ENCODE measurements at places on chromosomes 11 and 22.
A peak's percentile ranks its signal among the peaks of the same experiment; 100 is the strongest.

- no peak for DNase-seq
These were observed 132.4 kb downstream of the PLEKHA7 start for GRCh38 chr11:16881766-16882165.

GRCh38 chr11:129251067-129251466, 58.9 kb upstream of the ARHGAP32 start:
- DNase-seq: no peak

- no peak for DNase-seq
These were observed 79.3 kb upstream of the SUSD2 start for GRCh38 chr22:24101966-24102365.

DNA sequence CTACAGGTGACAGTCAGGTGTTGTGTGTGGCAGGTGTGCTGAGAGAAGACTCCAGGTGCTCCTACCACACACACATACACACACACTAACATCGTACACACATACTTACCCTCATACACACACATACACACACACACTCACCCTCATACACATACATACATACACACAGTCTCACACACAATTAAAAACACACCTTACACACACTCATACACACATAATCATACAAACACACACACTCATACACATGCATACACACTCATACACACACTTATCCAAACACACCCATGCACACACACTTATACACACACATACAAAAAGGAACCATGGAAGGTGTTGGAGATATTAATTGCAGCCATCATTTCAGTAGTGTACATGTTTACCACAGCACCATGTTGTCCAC, 4.6 kb downstream of the KRTAP5-3 start:
- DNase-seq: no peak

GRCh38 chr11:65919573-65920371, 546 bp downstream of the DRAP1 start:
- no peak for DNase-seq

DNA sequence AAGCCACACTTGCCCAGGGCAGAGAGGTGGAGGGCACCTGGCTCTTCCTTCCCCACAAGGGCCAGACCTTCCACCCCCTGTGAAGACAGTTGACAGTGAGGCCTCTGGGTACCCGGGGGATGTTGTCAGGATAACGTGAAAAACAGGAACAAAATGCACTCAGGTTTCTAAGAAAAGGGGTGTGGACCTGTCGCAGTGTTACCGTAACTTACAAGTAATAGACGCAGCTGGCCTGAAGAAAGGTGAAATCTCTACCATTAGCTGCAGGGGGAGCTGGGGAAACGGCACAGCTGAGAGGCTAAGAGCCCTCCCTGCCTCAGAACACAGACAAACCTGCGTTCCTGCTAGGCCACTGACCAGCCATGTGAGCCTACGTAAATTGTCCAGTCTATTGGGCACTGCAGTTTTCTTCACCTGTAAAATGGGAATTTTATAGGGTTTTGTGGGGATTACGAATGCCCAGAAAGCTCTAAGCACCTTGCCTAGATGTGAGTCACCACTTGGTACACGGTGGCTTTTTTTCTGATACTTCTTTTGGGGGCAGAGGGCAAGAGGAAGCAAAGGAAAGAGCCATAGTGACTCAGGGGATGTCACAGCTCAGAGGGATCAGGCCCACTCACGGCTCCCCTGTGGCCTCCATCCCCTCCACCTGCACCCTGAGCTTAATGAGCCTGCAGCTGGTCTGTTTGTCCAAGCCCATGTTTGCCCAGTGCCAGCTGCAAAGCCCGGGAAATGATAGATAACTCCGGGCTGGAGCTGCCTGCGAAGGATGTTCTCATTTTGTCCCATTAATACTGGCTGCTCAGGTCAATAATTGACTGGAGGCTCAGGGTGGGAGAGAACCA, 18.4 kb upstream of the CABP7 start:
- no peak for DNase-seq

DNA sequence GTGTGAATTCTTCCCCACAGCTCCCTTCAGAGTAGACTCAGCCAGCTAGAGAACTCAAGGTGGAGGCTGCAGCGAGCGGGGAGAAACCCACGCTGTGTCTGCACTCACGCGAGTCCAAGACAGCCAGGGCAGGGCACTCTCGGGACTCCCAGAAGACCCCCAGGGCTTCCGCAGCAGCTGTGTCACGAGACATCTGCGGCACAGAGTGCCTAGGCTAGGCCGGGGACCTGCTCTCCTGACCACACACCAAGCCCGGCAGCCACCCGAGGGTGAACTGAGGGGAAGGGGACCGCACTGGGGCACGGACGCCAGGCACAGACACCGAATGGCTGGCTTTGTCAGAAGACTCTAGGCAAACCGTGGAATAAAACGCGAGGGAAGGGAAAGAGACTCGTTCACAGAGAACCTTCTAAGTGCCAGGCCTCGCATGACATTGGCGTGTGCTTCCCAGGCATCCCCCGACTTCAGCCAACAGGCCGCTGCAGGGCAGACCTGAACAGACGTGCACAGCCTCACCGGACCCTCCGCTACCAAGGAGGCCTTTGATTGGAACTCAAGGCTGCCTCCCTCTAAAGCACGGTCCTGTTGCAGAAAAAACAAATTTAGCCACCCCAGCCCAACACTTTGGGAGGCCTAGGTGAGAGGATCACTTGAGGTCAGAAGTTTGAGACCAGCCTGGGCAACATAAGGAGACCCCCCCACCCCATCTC, 18.2 kb upstream of the MOB2 start:
- no peak for DNase-seq

GRCh38 chr11:64839887-64840782, 4.3 kb downstream of the CDC42BPG start:
- DNase-seq: no peak

DNA sequence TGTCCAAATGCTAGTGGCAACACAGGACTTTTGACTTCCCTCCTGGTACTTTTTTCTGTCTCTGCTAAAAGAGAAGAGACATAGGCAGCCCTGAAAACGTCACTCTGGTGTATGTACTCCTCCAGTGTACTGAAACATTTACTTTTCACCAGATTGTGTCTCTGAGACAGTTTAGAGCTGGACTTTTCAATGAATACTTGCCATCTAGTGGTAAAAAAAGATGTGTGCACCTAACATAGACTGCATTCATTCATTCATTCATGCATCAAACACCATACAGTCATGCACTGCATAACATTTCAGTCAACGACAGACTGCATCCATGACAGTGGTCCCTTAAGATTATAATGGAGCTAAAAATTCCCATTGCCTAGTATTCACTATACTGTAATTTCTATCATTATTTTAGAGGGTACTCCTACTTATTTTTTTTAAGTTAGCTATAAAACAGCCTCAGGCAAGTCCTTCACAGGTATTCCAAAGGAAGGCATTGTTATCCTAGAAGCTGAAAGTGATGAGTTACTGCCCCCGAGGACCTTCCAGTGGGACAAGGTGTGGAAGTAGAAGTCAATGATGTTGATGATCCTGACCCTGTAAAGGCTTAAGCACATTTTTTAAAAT, 186.2 kb downstream of the SPON1 start:
- no peak for DNase-seq

DNA sequence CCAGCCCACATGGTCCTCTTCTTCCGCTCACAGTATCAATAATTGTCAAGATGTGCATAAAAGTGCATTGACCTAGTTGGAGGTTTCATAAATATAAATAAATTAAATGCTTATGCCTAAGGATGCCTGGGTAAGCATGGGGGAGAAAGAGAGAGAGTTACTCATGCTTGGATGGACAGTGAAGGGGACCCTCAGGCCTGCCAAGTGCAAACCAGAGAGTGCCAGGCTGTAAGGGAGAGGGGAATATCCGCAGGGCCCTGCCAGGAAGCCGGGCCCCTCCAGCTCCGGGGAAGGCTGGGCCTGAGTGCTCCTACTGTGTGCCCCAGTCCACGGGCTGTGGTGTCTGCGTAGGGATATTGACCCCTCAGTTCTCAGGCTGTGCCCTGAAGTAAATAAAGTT, 214.6 kb downstream of the DSCAML1 start:
- DNase-seq: no peak

DNA sequence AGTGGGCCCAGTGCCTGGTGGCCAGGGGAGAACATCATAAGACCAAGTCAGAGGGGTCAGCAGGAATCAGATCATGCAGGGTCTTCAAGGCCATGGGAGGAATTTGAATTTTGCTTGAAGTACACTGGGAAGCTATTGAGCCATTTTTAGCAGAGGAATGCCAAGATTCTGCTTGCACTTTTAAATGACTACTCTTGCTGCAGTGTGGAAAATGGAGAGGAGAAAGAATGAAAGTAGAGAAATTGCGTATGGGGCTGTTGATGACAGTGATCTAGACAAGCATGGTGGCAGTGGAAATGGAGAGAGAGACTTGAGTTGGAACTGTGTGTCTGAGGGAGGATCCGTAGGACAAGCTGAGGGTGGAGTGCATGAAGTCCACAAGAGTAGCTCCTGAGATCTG, 128.1 kb downstream of the WNT7B start:
- DNase-seq: peak; percentile 64

- no peak for DNase-seq
These were observed 5.8 kb downstream of the FADS2 start for GRCh38 chr11:61833926-61834277.

GRCh38 chr11:76782531-76783293, 444 bp upstream of the TSKU start:
- peak; percentile 98 for DNase-seq

DNA sequence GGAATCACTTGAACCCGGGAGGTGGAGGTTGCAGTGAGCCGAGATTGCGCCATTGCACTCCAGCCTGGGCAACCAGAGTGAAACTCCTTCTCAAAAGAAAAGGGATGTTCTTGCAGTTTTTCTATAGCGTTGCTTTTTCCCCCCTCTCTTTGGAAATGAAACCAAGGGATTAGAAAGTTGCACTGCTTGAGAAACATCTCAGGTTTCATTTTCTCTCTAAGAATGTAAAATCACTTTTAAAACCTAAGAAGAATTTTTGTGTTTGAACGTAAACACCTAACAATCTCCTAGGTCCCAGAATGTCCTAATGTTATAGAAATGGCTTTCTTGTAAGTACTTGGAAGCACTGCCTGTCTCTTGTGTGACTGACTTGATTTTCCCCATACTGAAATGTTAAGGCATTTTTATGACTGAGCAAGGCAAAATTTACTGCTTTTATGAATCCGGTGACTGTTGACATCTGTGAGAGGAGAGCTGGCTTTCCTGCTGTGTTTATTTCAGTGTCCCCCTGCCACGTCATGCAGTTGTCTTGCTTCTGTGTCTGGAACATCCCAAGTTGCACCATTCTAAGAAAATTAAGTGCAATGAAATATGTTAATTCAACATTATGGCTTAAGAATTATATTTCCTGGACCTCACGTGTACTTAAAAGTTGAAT, 37.7 kb downstream of the NF2 start:
- DNase-seq: no peak

GRCh38 chr11:99489581-99489980, 468.8 kb downstream of the CNTN5 start:
- DNase-seq: no peak

DNA sequence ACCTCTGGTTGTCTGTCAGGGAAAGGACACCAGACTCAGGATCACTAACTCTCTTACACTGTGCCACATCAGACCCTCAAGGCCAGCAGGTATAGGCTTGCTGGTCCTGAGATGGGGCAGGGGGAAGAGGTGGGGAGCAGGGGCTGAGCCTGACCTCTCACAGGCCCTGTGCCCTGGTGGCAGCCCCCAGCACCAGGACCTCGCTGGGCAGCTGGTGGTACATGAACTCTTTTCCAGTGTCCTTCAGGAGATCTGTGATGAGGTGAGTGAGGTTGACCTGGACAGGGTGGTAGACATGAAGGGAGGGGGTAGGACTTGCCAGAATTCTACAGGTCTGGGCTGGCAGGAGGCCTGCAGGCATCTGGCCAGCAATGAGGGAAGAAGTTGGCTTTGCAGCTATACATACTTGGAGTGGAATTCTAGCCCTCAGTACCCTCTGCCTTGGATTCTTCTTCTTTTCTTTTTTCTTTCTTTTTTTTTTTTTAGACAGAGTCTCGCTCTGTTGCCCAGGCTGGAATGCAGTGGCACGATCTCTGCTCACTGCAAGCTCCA, 1.4 kb downstream of the NUDT22 start:
- DNase-seq: no peak

DNA sequence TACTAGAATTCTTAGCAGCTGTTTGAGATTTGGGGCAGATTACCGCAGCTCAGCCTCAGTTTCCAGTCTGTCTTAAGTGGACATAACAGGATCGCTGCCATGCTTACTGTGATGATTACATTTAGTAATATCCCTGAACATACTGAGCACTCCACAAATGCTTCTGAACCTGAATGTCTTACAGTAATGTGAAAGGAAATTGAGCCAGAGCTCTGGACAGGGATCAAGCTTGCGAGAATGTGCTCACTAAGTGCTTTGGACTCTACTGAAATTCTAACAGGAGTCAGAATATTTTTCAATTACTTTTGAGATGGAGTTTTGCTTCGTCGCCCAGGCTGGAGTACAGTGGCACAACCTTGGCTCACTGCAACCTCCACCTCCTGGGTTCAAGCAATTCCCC, 118.6 kb upstream of the RASSF10 start:
- DNase-seq: no peak

DNA sequence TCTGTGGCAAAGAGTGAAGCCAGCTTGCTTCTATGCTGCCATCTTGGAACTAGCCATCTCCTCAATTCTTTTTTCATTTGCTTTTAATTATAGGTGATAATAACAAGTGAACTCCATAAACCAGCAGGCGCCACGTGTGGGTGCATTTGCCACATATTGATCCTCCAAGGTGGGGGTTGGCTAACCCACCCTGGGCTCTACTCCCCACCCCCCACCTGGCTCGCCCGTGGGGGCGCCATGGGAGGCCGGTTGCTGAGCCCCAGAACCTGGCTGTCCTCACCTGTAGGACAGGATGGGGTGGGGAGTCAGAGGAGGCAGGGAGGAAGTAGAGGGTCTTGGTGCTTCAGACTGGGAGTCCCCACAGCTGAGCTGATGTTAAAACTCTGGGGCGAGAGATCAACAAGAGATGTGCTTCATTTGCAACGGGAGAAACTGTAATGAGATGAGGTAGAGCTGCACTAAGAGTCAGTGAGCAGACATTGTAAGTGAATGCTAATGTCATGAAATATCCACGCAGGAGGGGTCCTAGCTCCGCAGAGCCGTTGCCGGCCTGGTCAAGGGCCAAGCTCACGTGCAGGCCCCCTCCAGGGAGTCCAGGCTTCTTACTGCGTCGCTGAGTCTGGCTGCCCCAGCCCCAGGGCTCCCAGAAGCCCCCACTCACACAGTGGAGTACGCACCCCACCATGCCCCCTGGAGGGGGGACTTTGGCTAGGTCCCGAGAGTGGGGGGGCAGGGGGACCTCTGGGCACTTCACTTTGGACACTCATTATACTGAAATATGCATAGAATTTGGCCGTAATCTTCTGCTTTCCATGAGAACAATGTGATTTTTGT, 59.4 kb downstream of the BRD1 start:
- no peak for DNase-seq

Data from esophagus muscularis mucosa (tissue), 4 donors.